CD8-positive, alpha-beta memory T cell (primary cell): ENCODE measurements at places on chromosomes 4 and X. TPM values are rescaled to one million over a fixed set of nuclear protein-coding genes. Genes with fewer than 3 reads are reported as not detected.

GRCh38 chr4:4595252-4595651 lies 53.4 kb upstream of the STX18 start:
- no peak for DNase-seq

- no peak for DNase-seq
Observed at GRCh38 chrX:43881410-43882293, 598 bp downstream of the MAOB start.

- DNase-seq: no peak
Observed at GRCh38 chr4:182918791-182919302, 1.7 kb upstream of the DCTD start.

GRCh38 chr4:124060261-124060918 lies 652.1 kb downstream of the ANKRD50 start:
- no peak for DNase-seq

CD38 gene
- 9.0 TPM for total RNA-seq

GYG2 gene
- total RNA-seq: not detected
